Stimulated activated CD4-positive, alpha-beta T cell treated with anti-CD3 and anti-CD28 coated beads, Interleukin-4, amount 100 ng/mL, for 4 hours (primary cell): ENCODE measurements at places on chromosomes 5 and 9.

DNA sequence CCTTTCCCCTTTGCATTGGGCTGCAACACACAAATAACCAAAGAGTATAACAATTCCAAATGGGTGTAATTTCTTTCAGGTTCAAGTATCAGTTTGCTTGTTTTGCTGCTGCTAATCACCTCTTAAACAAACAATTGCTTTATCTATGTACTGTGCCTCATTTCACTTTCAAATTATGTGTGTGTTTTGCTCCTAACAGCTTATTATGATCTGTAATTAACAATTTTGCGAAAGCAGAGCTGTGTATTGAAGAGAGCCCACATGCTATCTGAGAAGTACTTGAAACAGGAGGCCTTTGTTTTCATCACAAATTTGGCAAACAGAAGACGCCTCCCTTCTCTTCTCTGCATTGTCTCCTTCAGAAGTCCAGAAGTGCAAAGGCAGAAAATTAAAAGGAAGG lies 312.0 kb downstream of the TLE1 start:
- no peak for DNase-seq

DNA sequence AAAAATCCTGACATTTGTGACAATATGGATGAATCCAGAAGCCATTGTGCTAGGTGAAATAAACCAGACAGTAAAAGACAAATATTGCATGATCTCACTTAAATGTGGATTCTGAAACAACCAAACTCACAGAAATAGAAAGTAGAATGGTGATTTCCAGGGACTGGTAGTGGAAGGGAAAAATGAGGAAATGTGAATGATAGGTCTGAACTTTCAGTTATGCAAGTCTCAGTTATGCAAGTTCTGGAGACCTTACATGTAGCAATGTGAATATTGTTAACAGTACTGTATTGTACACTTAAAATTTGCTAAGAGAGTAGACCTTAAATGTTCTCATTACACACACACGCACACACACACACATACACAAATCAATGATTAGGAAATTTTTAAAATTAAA lies 84.9 kb downstream of the SLCO4C1 start:
- no peak for DNase-seq

GRCh38 chr9:134564431-134565170 lies 77.0 kb upstream of the COL5A1 start:
- no peak for DNase-seq

DNA sequence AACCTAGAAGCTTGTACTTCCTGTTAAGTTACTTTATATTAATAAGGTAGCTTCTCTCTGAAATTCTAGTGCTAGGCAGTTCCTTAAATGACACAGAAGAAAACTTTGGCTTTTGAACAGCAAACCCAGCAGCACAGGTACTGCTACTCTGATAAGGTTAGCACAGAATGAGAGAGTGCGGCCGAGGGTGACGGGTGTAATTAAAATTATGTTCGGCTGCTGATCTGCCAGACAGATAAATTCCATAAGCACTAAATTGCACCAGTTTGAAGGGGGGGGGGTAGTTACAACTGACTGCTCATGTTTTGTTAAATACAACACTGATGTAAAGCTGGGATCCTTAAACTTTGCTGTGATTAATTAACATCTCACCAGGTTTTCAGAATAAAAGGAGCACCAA lies 475.1 kb downstream of the SPOCK1 start:
- DNase-seq = no peak

DNA sequence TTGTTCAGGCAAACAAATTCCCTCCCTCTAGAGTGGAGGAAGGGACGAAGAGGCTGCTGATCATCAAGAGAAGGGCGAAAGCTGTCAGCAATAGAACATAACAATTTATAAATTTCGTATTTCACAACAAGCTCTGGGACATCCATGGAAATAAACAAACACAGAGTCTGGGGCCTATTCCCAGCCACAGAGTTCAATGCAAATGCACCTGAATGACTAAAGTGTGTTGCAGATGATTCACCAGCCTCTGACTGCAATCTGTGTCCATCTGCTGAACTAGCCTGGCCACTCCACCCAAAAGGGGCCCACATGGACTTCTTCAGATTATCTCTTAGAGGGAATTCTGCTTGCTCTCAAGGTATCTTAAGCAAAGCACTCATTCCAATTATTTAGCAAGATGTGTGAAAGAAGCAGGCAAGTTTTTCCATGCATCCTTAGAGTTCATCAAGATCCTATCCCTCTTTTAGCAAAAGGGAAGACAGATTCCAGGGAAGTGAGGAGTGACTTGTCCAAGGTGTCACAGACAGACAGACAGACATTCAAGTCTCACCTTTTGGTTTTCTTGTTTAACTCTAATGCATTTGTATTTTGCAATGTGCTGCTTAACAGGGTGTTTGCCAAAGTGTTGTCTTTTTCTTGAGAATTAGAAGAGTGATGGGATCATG lies 307.8 kb upstream of the PAPPA start:
- DNase-seq = no peak

DNA sequence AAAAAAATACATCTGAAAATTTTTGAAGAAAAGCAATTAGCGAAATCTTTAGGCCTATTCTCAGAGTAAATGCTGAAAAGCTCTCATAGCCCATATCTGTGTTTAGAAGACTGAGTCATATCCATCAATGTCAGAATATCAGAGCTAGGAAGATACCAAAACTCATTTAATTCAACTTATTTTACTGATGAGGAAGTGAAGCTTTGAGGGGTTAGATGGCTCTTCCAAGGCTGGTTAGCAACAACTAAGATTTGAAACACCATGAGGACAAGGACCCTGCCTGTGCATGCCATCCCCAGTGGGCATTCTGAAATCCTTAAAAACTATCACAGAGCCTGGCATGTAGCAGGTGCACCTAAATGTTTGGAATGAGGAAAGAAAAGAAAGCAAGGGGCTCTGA lies 2.5 kb downstream of the FREM1 start:
- no peak for DNase-seq

DNA sequence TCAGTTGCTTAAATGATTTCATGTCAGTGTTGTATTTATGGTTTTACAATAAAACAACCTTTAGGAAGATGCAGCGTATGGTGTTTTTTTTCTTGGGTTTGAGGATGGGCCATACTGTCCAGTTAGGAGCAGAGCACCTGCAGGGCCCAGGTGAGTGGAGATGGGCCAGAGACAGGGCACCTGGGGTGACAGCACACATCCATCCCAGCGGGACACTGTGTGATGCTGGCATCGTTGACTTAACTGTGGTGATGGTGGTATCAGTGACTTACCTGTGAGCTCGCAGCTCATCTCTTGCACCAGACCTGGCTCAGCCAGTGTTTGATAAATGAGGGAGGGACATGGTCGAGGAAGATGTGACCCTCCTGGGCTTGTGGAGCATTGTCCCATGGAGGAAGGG lies 21.6 kb downstream of the AMBP start:
- DNase-seq = no peak

DNA sequence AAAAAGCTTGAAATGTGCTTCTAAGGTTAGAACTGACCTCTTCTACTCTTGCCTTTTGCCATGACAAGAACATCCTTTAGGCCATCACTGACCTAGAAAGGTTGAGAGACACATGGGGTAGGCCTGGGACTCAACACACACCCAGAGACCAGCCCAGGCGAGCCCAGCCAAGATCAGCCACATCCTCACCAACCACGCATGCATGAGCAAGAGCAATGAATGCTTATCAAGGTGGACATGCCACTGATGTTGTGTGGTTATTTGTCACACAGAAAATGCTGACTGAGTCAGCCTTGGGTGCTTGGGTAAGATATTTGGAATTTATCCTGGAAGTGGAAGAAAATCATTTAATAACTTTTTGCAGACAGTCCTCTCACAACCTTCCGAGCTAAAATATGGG lies 39.4 kb downstream of the SMIM23 start:
- DNase-seq = no peak

- no peak for DNase-seq
Observed at GRCh38 chr5:55541056-55541635, 6.4 kb upstream of the PLPP1 start.

- no peak for DNase-seq
Observed at GRCh38 chr5:93249651-93250289, 331.2 kb downstream of the NR2F1-AS1 start.

DNA sequence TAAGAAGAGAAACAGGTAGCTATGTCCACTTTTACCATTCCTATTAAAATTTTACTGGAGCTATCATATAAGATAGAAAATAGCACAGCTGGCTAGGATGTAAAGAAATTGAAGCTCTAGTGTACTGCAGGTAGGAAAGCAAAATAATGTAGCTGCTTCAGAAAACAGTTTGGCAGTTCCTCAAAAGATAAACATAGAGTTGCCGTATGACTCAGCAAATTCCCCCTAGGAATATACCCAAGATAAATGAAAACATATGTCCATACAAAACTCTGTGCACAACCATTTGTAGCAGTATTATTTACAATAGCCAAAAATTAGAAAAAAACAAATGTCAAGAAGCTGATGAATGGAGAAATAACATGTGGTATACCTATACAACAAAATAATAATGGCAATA lies 64.6 kb upstream of the SHISAL2B start:
- no peak for DNase-seq

DNA sequence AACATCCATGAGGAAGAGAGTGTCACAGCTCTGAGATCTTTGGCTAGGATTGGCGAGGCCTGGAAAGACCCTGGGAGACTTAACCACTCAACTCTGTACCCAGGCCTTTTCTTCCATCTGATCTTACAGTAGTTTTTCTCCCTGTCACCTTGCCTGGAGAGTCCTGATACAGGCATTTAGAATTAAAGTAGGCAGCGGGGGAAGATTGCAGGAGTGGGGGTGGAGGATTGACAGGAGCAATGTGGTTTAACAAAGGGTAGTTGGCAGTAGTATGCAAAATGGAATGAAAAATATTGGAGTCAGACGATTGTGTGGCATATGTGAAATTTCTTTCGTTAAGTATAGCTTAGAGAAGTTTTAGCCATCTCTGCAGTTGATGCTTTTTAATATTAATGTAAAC lies 16.9 kb downstream of the TMEFF1 start:
- DNase-seq = no peak

DNA sequence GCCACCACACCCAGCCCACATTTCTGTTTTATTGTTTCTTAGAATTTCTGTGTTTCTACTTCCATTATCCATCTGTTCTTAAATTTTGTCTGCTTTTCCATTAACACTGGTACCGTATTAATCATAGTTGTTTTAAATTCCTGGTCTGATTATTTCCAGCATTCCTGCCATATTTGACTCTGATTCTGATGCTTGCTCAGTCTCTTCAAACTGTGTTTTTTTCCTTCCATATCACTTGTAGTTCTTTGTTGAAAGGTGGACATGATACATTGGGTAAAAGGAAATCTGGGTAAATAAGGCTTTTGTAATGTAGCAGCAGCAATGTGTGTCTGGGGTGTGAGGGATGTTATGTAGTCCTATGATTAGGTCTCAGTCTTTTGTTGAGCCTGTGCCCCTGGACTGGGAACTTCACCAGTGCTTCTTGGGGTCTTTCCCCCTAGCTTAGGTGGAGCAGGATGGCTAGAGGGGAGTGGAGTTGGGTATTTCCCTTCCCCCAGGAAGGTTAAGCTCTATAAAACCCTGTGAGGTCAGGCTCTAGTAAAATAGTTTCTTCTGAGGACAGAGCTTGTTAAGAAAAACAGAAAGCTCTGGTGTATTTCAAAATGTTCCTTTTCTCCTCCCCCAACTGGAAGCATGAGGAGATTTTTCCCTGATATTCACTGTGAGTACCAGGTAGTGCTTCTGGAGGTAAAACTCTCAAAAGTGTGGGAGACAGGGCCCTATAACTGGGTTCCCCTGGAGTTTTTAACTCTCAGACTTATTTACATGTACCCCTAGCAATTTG lies 10.1 kb upstream of the TMOD1 start:
- no peak for DNase-seq

- no peak for DNase-seq
Observed at GRCh38 chr9:125782718-125783117, 35.5 kb downstream of the PBX3 start.

- no peak for DNase-seq
Observed at GRCh38 chr5:153480401-153480800, 10.1 kb upstream of the GRIA1 start.

- DNase-seq = no peak
Observed at GRCh38 chr5:80090884-80091166, 55.7 kb downstream of the THBS4 start.

DNA sequence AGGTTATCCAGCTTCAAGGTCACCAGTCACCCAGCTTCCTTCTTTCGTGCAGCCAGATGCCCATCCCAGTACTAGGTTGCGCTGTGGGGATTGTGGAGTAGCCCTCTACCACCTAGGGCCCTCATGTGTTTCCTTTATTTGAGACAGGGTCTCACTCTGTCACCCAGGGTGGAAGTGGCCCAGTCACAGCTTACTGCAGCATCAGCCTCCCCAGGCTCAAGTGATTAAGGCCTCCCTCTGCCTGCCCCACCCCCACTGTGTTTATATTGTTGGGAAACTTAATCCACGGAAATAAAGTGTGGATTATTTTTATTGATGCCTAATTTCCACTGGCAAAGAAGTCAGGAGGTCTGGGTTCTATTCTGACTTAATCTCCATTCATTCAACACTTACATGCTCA lies 4.3 kb downstream of the IL17B start:
- no peak for DNase-seq

DNA sequence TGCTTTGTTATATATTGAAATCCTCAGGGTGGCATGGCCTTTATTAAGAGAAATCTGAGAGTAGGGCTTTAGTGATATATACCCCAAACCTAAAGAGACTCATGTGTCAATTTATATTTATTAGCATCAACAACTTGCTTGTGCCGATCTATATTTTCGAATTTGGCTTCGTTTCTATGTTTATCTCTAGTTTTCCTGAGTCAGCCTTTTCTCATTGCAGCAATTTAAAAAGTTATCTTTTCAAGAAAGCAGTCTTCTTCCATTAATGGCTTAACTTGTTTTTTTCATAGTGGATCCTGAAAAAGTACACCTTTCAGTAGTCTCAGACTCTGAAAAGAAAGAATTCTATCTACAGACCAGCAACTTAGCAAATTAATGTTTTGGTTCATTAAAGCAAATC lies 99.9 kb upstream of the KCNN2 start:
- DNase-seq = no peak

- DNase-seq = no peak
Observed at GRCh38 chr9:106862821-106863720, at the start of gene ZNF462. TSS of gene ZNF462 (plus strand) at chr9:106863166. CDS start at chr9:106923384, 60,218 bp downstream.

DNA sequence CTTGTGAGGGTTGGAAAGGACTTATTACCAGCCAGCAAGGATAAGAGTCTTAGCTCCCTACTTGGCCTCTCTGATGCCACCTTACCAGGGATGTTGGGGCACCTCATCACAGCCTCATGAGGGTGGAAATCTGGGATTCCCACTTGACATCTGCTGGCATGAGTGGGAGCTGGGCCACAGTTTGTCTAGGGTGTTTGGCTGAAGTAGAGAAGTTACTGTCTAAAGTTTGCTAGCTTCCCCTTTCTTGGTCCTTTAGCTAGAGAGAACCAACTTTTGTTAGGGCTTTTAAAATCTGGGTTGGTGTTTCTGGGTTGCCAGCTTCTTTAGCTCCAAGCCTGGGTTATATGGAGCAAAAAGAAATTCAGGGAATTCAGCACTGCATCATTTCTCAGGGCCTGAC lies 57.5 kb upstream of the GNA14 start:
- DNase-seq = no peak

- no peak for DNase-seq
Observed at GRCh38 chr9:124062172-124062571, 50.6 kb downstream of the LHX2 start.
